ENCODE measurements at places on chromosomes 6 and 20. TPM values are rescaled to one million over a fixed set of nuclear protein-coding genes. Genes with fewer than 3 reads are reported as not detected.

- DNase-seq: peak; percentile 81
These were observed 42.2 kb downstream of the PKIB start for GRCh38 chr6:122652431-122652830.

DNA sequence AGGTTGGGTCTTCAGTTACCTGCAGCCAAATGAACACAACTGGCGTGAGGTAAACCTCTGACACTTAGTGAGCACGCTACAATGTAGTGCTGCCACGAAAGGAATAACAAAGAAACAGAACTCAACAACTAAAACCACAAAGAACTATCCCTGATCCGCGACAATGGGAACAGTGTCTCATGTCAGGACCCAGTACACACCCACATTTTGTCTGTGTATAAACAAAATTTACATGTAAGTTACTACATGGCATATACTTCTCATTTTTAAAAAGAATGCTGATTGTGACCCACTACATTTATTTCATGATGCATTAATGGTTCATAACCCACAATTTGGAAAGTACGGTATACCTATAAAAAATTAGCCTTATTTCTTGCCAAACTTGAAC lies 14.1 kb downstream of the FKBP1A start:
- DNase-seq: no peak

RAD21L1 gene
- not detected for polyA plus RNA-seq

DNA sequence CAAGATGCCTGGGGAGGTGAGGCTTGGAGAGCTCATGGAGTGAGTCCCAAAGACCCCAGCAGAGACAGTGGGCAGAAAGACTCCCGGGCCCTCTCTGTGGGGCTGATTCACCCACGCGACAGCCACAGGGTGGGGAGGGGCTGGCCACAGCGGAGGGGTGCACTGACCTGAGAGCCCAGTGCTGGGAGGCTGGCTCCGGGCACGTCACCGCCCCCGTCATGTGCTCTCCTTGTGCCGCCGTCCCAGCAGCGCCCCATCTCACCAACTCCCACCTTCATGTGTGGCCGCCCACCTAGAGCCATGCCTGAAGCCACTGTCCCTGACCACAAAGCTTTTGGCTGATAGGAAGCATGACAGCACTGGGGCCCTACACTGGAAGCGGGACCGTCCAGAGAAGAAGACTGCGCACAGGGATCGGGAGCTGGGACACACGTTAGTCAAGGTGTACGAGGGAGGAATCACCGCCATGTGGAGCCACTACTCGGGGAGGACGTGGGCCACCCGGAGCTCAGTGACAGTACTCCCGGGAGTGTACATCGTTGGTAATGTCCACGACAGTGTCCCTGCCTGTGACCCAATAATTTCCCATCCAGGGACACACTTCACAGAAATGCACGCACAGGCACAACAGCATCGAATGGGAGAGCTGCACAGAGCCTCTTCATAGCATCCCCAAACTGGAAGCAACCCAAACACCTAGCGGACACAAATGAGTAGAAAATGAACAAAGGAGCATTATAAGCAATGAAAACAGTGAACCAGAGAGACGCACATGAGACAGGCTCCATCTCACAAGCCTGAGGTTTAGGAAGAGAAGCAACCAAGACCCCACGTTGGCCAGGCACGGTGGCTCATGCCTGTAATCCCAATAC lies 28.4 kb upstream of the FOXC1 start:
- no peak for DNase-seq

GRCh38 chr20:48737434-48738093 lies 90.2 kb downstream of the PREX1 start:
- no peak for DNase-seq

DNA sequence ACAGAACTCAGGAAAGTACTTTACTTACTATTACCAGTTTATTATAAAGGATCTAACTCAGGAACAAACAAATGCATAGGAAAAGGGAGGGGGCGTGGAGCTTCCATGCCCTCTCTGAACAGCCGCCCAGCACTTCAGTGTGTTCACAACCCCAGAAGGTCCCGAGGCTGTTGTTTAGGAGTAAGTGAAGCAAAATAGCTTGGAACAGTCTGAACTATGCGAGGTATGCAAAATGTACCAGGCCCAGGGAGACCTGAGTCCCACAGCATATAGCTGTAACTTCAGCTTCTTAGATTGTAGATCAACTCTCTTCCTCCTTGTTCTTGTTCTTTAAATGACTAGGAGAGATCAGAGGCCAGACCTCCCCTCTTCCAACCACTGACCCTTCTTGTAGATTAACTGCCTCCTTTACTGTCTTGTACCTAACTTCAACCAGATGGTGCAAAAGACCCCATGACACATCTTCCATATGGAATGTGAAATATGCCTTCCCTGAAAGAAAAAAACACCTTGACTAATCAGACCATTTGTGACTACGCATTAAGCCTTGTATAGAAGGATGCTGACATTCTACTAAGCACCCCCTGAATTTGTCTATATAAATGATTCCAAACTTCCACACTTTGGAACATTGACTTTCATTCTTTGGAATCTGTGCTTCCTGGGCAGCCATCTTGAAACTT lies 98.8 kb upstream of the SNX9 start:
- DNase-seq: no peak

All from large intestine (tissue), 12 donors.